ENCODE measurements at places on chromosomes 16 and 17.

DNA sequence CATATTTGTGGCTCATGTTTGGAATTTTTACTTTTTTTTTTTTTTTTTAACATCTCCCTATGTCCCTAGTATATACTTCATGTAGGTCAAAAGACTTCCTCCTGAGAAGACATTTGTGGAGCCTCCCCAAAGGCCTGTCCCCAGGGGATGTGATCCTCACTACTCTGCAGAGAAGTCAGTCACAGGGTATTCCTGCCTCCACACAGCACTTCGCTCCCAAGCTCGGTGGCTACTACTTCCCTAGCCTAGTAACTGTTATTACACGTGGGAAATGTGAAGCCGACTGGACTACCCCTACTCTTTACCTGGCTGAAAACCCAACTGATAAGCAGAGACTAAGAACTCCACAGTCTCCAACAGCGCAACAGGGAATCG lies 116.8 kb downstream of the HIC1 start:
- no peak for DNase-seq

DNA sequence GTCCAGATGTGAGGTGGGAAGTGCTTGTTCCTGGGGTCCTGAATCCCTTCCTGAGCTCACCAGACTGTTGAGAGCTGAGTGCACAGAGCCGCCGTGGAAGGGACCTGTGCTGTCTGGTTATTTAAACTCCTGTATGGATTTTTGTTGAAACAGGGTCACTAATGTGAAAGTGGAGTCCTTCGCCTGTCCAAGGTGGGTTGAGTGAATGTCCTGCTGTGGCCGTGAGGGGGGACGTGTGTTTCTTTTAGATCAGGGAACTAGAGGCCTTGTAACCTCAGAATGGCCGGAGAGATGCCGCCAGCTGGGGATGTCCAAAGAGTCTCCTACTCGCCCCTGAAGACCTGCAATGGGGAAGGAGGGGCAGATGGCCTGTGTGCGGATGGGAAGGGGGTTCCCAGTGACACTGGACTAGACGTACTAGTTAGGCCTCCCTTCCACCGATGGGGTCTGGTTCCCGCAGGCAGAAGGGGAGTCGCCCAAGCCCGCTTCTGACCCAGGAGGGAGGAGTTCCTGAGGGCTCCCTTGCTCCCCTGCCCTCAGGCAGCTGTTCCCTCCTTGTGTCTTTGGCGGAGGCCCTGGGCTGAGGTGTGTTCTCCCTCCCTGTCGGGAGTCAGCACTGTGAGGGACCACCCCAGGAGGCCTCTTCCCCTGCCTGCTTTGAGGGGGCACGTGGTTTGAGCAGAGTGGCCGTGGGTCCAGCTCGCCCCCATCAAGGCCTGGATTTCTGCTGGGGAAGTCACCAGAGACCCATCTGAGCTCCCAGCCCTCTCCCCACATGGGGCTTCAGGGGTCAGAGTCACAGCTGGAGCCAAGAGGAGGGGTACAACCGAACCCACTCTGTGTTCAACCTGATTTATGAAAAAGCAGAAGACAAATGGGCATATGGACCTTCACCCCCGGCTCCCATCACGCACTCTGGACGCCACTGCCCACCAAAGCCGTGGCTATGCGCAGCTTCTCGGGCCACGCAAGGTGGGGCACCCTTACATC lies 30.9 kb downstream of the OR1D5 start:
- no peak for DNase-seq

DNA sequence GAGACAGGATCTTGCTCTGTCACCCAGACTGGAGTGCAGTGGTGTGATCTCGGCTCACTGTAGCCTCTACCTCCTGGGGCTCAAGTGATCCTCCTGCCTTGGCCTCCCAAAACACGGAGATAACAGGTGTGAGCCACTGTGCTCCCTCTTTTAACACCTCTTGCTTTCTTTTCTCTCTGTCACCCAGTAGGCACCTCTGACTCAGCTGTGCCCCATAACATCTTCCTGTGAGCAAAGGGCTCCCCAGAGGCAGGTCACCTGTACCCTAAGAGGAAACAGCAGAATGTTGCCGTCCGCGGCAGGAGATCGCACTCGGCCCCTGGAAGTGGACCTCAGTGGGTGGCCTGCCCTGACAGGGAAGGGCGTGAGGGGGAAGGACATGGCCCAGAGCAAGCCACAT lies 918 bp upstream of the NLRC3 start:
- DNase-seq, result no peak

GRCh38 chr16:79274264-79274663 lies 326.3 kb downstream of the MAF start:
- DNase-seq, result no peak

- DNase-seq, result no peak
Observed at GRCh38 chr17:71488851-71489250, 632.0 kb upstream of the SOX9 start.

DNA sequence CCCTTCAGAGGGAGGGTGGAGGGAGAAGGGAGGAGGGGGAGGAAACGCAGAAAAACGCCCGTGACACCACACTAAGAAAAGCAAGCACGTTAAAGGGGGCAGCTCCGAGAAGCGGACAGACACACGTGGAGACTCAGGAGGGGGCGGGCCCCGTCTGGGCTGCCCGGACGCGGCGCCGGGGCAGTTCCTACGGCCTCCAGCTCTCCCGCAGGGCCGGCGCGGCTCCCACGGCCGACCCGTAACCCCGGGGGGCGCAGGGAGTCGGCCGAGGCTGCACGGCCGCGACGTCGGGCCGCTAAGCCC lies 362 bp downstream of the KLHDC4 start:
- no peak for DNase-seq

- DNase-seq, result no peak
Observed at GRCh38 chr17:16925461-16926060, 46.4 kb downstream of the TNFRSF13B start.

DNA sequence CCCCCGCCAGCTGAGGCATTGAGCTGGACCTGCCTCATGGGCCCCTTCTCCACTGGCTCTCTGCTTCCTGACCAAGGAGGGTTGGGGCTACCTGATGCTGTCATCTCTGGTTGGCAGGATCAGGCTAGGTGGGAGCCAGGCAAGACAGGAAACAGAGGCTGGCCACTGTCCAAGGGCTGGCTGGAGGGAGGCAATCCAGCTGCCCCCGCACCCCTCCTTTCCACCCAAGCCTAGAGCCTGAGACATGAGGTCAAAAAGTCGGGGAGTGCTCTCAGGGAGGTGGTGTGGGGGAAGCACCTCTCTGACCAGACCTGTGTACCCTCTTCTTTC lies 14.5 kb downstream of the NGFR start:
- no peak for DNase-seq

DNA sequence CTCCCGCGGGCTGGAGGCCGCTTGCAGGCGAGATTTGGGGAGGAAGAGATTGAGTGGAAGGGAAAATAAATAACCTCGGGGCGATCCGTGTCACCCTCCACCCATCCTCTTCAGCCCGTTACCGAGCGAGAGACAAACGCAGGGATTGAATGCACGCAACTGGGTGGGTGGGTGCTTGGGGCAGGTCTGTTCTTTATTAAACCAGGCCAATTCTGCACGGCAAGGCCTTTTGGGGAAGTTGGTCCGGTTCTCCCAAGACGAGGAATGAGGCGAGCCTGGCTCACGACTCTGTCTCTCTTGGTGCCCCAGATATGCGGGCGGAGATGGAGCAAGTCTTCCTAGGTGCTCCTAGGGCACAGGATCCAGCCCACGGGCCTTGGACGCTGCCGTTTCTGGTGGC lies 396 bp upstream of the HOXB7 start:
- no peak for DNase-seq

DNA sequence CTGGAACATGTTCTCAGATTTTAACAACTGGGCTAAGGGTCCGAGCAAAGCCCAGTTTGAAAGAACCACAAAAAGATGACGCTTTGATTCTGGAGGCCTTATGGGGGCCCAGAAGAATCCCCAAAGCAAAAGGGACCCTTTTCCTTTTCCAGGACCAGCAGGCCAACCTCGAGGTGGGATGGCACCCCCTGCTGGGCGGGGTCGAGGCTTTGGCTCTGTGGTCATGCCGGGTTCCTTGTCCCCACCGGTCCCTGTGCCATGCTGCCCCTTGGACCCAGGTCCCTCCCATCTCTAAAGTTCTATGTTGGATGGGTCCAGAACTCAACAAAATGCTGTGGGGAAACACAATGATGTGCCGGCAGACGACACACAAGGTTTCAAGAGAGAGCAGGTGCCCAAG lies 30.9 kb downstream of the TMEM204 start:
- no peak for DNase-seq

DNA sequence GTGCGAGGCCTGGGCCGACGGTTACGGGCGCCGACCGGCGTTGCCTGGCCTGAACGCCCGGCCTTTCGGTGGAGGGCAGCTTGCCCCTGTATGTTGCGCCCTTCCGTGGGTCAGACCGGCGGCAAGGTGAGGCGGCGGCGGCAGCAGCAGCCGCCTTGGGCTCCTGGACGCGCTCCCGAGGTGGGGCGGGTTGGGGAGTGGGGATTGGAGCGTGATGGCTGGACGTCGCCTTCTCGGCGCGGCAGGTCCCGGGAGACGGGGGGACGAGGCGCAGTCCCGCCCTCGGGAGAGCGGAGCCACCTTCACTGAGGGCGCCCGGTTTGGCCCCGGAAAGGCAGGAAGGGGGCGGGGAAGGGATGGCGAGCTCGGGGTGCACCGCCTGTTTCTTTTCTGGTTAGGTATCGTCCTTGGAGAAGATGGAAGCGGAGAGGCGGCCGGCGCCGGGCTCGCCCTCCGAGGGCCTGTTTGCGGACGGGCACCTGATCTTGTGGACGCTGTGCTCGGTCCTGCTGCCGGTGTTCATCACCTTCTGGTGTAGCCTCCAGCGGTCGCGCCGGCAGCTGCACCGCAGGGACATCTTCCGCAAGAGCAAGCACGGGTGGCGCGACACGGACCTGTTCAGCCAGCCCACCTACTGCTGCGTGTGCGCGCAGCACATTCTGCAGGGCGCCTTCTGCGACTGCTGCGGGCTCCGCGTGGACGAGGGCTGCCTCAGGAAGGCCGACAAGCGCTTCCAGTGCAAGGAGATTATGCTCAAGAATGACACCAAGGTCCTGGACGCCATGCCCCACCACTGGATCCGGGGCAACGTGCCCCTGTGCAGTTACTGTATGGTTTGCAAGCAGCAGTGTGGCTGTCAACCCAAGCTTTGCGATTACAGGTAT lies 671 bp downstream of the DGKE start:
- DNase-seq, result peak; percentile 54

GRCh38 chr17:44249501-44250246 lies 18.3 kb downstream of the SLC4A1 start:
- no peak for DNase-seq

DNA sequence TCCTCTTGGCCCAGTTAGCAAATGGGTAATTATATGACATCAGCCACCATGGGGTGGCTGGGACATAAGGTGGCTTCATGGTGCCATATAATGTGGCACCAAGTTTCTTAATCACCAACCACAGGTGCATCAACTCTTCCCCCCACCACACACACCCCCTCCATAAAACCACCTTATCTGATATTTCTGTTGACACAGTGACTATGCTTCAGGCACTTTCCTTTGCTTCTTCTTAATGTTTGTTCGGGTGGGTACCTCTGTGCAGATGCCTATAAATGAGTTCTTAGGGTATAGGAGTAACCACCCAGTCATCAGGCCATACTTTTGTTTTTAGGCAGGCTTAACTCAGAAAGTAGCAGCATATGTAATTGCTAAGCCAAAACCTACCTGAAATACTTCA lies 29.5 kb downstream of the RNF43 start:
- DNase-seq, result peak; percentile 50

DNA sequence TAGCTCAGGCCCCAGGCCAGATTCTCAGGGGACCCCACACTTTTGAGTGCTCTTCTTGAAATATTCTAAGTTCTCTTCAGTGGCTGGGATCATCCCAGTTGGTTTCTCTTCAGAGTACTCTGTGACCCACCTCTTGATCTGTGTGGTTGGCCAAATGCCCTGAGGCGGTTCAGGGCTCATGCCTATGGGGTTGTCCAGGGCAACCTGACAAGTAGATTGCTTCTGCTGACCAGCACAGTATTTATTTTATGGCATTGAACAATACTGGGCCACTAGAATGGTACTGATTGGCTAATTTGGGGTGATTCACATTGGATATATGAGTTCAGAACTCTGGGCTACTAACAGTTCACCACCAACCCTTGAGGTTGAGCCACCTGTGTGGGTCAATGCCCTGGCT lies 7.4 kb upstream of the GOSR2 start:
- DNase-seq, result no peak

DNA sequence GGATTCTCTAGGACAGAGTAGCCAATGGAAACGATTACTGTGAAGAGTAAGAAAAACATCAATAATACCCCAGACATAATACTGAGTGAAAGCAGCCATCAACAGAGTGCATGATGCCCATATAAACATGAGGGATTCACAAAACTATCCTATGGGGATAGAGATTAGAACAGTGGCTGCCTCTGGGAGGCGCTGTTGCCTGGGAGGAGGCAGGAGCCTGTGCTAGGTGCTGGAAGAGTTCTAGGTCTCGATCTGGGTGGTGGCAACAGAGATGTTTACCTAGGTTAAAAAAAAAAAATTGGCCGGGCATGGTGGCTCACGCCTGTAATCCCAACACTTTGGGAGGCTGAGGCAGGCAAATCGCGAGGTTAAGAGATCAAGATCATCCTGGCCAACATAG lies 7.9 kb downstream of the FA2H start:
- no peak for DNase-seq

- DNase-seq, result no peak
Observed at GRCh38 chr16:85974428-85975375, 75.7 kb downstream of the IRF8 start.

DNA sequence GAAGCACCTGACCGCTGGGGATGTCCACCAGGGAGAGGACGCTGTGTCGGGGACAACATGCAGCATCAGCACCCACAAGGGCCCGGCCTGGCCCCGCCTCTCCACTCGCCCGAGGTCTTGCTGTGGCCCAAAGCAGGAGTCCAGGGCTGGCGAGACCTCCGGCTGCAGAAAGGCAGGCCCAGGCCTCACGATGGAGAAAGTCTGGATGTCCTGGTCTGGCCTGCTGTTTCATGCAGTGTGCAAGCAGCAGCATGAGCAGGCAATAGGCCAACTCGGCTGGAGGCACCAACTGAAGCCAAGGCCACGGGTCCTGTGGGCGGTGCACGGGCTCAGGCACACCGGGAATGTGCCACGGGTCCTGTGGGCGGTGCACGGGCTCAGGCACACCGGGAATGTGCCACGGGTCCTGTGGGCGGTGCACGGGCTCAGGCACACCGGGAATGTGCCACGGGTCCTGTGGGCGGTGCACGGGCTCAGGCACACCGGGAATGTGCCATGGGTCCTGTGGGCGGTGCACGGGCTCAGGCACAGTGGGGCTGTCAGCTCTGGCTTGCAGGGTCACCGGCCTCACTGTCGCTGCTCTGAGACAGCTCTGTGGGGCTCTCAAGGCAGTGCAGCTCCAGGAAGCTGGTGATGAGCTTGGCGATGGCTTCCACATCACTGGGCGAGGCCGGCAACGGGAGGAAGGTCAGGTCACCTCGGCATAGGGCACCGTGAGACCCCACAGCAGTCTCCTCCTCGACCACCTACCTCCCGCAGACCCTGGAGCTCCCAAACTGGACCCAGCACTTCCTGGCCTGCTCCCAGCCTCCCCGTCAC lies 6.9 kb downstream of the CYBC1 start:
- no peak for DNase-seq
